Chondrocyte (in vitro differentiated cells): ENCODE measurements at places on chromosomes 5 and 9. TPM values are rescaled to one million over a fixed set of nuclear protein-coding genes. Genes with fewer than 3 reads are reported as not detected.

The RORB gene
- total RNA-seq = not detected in 3 replicates

The MAP1B gene
- total RNA-seq = 316 to 411 TPM (median 409 TPM) in 3 replicates

DNA sequence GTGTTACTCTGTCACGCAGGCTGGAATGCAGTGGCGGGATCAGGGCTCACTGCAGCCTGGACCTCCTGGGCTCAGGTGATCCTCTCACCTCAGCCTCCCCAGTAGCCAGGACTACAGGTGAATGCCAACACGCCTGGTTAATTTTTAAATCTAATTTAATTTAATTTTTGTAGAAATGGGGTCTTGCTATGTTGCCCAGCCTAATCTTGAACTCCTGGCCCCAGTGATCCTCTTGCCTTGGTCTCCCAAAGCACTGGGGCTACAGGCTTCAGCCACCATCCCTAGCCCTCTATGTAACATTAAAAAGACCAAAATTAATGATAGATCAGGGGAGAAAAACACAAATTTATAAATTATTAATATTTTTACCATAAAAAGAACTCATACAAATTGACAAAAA, 11.3 kb upstream of the UBAP2 start:
- DNase-seq = no peak

DNA sequence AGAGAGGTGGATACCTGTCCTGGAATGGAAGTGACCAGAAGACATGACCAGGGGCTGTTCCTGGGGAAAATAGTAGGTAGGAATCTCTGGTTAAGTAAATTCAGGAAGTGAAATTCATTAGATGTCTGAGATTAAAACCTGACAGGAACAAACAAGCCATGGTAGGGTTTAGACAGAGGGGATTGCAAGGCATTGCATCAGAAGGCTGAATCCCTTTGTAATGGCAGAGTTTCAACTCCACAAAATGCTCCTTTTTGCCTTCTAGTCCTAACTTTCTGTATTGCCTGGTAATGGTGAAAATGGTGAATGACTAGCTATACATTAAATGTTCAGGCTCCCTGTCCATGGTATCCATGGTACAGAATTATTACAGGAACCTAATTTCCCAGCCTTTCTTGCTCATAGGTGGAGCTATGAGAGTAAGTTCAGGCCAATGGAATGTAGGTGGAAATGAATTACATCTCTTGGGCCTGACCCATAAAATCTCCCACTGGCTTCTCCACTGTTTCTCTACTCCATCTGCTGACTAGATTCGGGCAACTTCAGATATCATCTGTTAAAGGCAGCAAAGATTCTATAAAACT, 113.4 kb upstream of the CNTLN start:
- no peak for DNase-seq

DNA sequence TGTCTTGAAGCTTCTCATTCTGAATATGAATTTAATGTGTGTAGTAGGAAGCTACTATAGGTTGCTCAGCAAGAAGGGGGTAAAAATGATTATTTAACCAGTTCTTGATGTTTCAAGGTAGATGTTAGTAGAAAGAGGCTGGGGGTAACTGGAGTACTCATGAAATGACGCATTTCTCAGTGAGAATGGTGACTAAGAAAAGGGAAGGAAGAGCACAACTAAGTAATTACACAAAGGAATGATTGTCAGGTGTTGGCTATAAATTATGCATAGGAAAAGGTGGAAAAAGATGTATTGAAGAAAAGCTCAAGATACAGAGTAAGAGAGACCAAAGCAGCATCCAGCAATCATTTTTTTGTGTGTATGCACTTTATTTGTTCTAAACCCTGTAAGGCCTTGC, 1.4 kb upstream of the PSIP1 start:
- DNase-seq = no peak

GRCh38 chr5:160092960-160093707, 26.1 kb downstream of the PWWP2A start:
- DNase-seq = no peak

DNA sequence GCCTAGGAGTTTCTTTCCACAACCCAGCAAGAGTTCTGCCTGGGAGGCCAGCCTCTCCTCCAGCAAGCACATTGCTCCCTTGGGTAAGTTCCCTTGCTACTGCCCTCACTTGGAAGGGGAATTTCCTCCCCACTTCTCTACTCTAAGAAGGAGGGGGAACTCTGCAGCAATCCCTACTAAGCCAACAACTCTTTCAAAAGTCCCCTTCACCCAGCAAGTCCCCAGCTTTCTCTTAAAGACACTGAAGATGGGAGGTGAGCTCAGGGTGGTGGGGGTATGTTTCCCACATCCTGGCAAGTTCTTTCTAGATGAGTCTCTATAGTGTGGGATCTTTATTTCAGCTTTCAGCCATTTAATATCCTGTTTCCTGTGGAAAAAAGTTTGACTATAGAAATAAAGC, 49.0 kb downstream of the PDE8B start:
- no peak for DNase-seq
